ENCODE measurements at places on chromosomes 2 and 18. TPM values are rescaled to one million over a fixed set of nuclear protein-coding genes. Genes with fewer than 3 reads are reported as not detected.
A peak's percentile ranks its signal among the peaks of the same experiment; 100 is the strongest.

The MOGAT1 gene
- not detected for total RNA-seq

The AP1S3 gene
- 2.5 TPM for total RNA-seq

The ALPI gene
- 0.19 TPM for total RNA-seq

The UNC80 gene
- 0.38 TPM for total RNA-seq

The PJVK gene
- total RNA-seq = 1.6 TPM

The NOSTRIN gene
- total RNA-seq = 2.8 TPM

The IL36A gene
- 0.99 TPM for total RNA-seq

The OR6B2 gene
- total RNA-seq = not detected

GRCh38 chr18:25010623-25011374, 341.2 kb downstream of the ZNF521 start:
- no peak overlapping the region for H3K4me3 ChIP-seq
- H3K36me3 ChIP-seq = no peaks in the 10 kb centered on the region
- H3K4me1 ChIP-seq = peaks cover 2% of the 10 kb centered on the region
- H3K27me3 ChIP-seq = no peaks in the 10 kb centered on the region
- DNase-seq = no peak
- H3K27ac ChIP-seq = no peak overlapping the region

GRCh38 chr2:8544171-8544785, 137.6 kb upstream of the ID2 start:
- H3K27me3 ChIP-seq = no peaks in the 10 kb centered on the region
- H3K36me3 ChIP-seq = no peaks in the 10 kb centered on the region
- peaks cover 52% of the 10 kb centered on the region for H3K4me1 ChIP-seq
- no peak for DNase-seq
- H3K4me3 ChIP-seq = no peak overlapping the region
- peak overlapping the region; percentile 38 for H3K27ac ChIP-seq

GRCh38 chr2:60565472-60565871, 12.0 kb upstream of the BCL11A start:
- DNase-seq = no peak
- peaks cover 17% of the 10 kb centered on the region for H3K4me1 ChIP-seq
- no peak overlapping the region for H3K4me3 ChIP-seq
- H3K36me3 ChIP-seq = no peaks in the 10 kb centered on the region
- no peaks in the 10 kb centered on the region for H3K27me3 ChIP-seq

DNA sequence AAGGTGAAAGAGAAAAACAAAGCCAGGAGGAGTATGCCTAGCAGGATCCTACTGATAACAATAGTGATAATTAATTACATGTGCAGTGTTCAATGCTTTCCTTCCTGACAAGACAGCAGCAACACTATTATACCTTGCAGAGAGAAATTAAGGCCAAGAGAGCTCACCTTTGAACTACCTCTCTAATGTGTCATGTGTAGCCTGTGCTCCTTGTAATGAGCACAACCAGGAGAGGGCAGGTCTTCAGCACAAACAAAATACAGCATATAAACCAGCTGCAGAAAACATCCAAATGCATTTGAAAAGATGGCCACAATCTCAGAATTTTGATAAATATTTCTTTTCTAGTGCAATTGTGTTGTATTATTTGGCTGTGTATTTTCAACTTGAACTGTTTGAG, 1425.7 kb downstream of the DSC3 start:
- H3K4me1 ChIP-seq = no peaks in the 10 kb centered on the region
- H3K27me3 ChIP-seq = no peaks in the 10 kb centered on the region
- DNase-seq = no peak
- no peak overlapping the region for H3K4me3 ChIP-seq

- no peaks in the 10 kb centered on the region for H3K4me1 ChIP-seq
- H3K27ac ChIP-seq = no peak overlapping the region
- no peaks in the 10 kb centered on the region for H3K27me3 ChIP-seq
Measured at GRCh38 chr2:81644189-81644588, 1339.6 kb upstream of the LRRTM1 start.

- H3K27me3 ChIP-seq = peaks cover 2% of the 10 kb centered on the region
- no peak for DNase-seq
Measured at GRCh38 chr2:170924969-170925368, 4.1 kb upstream of the GORASP2 start.

- no peak overlapping the region for H3K27ac ChIP-seq
- DNase-seq = no peak
- no peaks in the 10 kb centered on the region for H3K36me3 ChIP-seq
- H3K4me1 ChIP-seq = no peaks in the 10 kb centered on the region
- no peak overlapping the region for H3K4me3 ChIP-seq
- H3K27me3 ChIP-seq = no peaks in the 10 kb centered on the region
Measured at GRCh38 chr18:56309104-56309503, 329.3 kb downstream of the TXNL1 start.

GRCh38 chr18:37322492-37323035, 243.0 kb downstream of the CELF4 start:
- H3K27ac ChIP-seq = no peak overlapping the region
- no peak for DNase-seq
- no peaks in the 10 kb centered on the region for H3K4me1 ChIP-seq
- no peaks in the 10 kb centered on the region for H3K36me3 ChIP-seq

DNA sequence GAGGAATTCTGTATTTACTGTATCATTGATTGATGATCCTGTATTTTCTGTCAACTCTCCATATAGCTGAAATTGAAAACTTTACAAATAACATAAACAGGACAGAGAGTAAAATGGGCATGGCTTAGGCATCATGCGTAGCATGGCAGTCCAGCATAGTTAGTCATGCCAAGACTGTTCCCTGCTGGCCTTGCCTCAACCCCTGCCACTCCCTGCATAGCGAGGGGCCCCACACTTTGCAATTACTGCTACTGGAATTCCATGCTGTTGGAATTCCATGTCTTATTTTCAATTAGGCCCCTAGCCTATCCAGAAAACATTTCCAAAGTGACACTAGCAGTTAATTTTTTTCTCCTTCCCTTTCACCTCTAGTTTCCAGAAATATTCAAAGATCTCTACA, 15.1 kb upstream of the SOX11 start:
- peaks cover 15% of the 10 kb centered on the region for H3K27me3 ChIP-seq
- H3K4me3 ChIP-seq = no peak overlapping the region
- no peak for DNase-seq
- H3K36me3 ChIP-seq = no peaks in the 10 kb centered on the region

GRCh38 chr2:172701250-172701649, 34.4 kb upstream of the RAPGEF4 start:
- H3K36me3 ChIP-seq = no peaks in the 10 kb centered on the region
- DNase-seq = no peak
- no peak overlapping the region for H3K4me3 ChIP-seq
- H3K27me3 ChIP-seq = no peaks in the 10 kb centered on the region
- no peak overlapping the region for H3K27ac ChIP-seq

GRCh38 chr18:58730618-58731017, 59.4 kb downstream of the MALT1 start:
- no peak overlapping the region for H3K4me3 ChIP-seq
- no peaks in the 10 kb centered on the region for H3K4me1 ChIP-seq
- no peaks in the 10 kb centered on the region for H3K27me3 ChIP-seq
- DNase-seq = no peak

DNA sequence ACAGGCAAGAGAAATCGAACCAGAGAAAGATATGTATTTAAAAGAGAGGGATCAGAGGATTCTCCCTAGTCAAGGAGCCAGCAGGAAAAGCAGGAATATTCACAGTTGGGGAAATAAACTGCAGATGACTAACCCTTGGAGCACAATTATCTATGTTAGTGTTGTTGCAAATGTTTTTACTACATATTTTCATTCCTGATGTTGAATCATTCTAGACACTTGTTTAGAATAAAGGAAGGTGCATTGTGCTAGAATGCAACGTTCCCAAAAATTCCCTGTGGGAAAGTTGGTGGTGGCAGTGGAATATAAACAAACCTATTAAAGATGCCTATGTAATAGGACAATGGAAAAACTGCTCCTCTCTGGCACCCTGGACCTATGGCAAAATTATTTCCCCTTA, 63.3 kb downstream of the DTNA start:
- H3K27ac ChIP-seq = no peak overlapping the region
- H3K4me3 ChIP-seq = no peak overlapping the region
- DNase-seq = no peak
- H3K36me3 ChIP-seq = no peaks in the 10 kb centered on the region
- H3K4me1 ChIP-seq = no peaks in the 10 kb centered on the region

DNA sequence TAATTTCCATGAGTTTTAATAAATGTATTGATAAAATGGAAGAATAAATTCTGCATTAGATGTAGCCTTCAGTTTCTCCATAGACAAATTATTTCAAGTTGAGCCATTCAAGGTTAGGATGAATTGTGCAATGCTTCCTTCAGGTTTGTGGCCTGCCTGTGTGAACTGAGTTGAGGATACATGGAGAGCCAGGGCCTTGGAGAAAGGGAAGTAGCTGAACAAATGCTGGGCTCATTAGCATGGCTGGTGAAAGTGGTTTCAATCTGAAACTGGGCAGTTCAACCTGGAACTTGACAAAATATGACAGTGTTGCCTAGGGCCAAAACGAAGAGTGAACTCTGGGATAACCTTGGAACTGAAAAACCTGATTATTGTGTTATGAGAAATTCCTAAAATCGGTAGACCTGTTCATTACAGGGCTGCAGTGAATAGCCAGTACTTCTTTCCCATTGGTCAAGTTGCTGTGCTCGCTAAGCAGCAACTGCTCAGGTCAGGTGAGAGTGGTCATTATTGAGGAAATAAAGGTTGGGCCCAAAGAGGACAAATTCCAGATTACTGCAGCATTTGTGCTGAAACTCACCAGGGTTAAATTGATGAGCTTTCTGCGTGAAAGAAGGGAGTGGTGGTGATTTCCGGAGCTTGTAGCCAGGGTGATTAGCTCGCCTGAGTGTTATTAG, 12.7 kb downstream of the INPP1 start:
- no peaks in the 10 kb centered on the region for H3K27me3 ChIP-seq
- peaks cover 8% of the 10 kb centered on the region for H3K4me1 ChIP-seq
- DNase-seq = no peak
- H3K36me3 ChIP-seq = no peaks in the 10 kb centered on the region
- no peak overlapping the region for H3K27ac ChIP-seq

GRCh38 chr2:64947885-64948284, 41.3 kb upstream of the SLC1A4 start:
- DNase-seq = no peak
- H3K36me3 ChIP-seq = no peaks in the 10 kb centered on the region
- peaks cover 49% of the 10 kb centered on the region for H3K4me1 ChIP-seq
- no peaks in the 10 kb centered on the region for H3K27me3 ChIP-seq
- no peak overlapping the region for H3K27ac ChIP-seq

GRCh38 chr2:191465766-191466420, 212.0 kb upstream of the NABP1 start:
- H3K4me1 ChIP-seq = no peaks in the 10 kb centered on the region
- no peak overlapping the region for H3K27ac ChIP-seq
- H3K27me3 ChIP-seq = no peaks in the 10 kb centered on the region
- no peak overlapping the region for H3K4me3 ChIP-seq

GRCh38 chr2:5316001-5316490, 376.1 kb upstream of the SOX11 start:
- H3K36me3 ChIP-seq = no peaks in the 10 kb centered on the region
- no peaks in the 10 kb centered on the region for H3K4me1 ChIP-seq
- no peak for DNase-seq
- no peak overlapping the region for H3K27ac ChIP-seq
- no peak overlapping the region for H3K4me3 ChIP-seq

DNA sequence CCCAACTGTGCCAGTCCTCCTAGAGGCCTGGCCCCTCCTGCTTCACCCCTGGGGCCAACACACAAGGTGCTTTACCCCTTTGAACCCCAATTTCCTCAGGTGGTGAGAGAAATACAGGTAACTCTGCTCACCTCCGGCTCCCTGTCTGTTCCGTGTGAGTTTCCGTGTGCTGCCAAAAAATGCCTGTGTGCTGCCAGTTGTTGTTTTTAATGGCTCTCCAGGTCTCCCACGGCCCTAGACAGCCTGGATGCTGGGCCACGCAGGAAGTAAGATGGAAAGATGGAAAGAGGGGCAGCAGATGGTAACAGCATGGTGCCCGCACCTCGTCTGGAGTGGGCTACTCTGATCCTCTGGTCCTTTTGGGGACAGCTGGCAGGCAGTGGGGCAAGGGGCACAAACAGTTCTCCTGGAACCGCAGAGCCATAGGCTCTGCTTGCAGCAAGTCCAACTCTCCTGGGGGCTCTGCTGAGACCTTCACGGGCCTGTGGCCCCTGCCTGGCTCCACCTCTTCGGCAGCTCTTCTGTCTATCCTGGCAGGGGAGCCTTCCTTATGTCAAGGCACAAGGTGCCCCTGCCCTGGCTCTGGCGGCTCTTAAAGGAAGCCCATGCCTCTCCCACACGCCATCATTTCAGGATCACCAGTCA, 4.3 kb upstream of the ARHGEF4 start:
- no peaks in the 10 kb centered on the region for H3K4me1 ChIP-seq
- DNase-seq = no peak
- H3K27ac ChIP-seq = no peak overlapping the region
- no peaks in the 10 kb centered on the region for H3K36me3 ChIP-seq
- peaks cover 19% of the 10 kb centered on the region for H3K27me3 ChIP-seq
- H3K4me3 ChIP-seq = no peak overlapping the region

- no peaks in the 10 kb centered on the region for H3K27me3 ChIP-seq
- no peak overlapping the region for H3K4me3 ChIP-seq
- no peaks in the 10 kb centered on the region for H3K4me1 ChIP-seq
Measured at GRCh38 chr18:3655254-3656050, 205.5 kb downstream of the TGIF1 start.

- H3K4me3 ChIP-seq = no peak overlapping the region
- DNase-seq = no peak
- H3K36me3 ChIP-seq = no peaks in the 10 kb centered on the region
- H3K4me1 ChIP-seq = no peaks in the 10 kb centered on the region
- no peak overlapping the region for H3K27ac ChIP-seq
Measured at GRCh38 chr18:79588636-79589481, 90.7 kb upstream of the CTDP1 start.

DNA sequence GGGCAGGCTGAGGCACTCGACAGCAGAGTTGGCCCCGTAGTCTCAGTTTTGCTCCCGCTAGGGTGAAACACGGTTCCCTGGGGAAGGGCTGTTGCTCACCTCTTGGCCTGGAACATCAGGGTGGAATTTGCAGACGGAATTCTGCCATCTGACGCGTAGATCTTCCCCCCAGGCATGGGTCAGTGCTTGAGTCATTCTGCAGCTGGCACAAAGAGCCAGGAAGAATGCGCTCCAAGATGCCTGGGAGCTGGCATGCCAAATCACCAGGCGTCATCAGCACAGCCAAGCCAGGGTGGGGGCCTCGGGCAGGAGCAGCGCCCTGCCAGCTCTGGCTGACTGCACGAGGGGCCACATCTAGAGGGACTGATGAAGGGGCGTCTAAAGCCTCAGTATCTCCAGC, 42.7 kb downstream of the ODC1 start:
- no peak for DNase-seq
- H3K27me3 ChIP-seq = no peaks in the 10 kb centered on the region
- no peaks in the 10 kb centered on the region for H3K36me3 ChIP-seq

GRCh38 chr2:68039317-68039716, 23.5 kb downstream of the C1D start:
- no peak overlapping the region for H3K4me3 ChIP-seq
- H3K27ac ChIP-seq = no peak overlapping the region
- DNase-seq = no peak
- H3K36me3 ChIP-seq = peaks cover 3% of the 10 kb centered on the region
- H3K27me3 ChIP-seq = no peaks in the 10 kb centered on the region
- no peaks in the 10 kb centered on the region for H3K4me1 ChIP-seq

All from thymus (tissue), 14 donors.